Activated T-helper 1 cell treated with Interleukin-2 at 50 U/mL for 16 hours (primary cell): ENCODE measurements at places on chromosomes 5 and 9.

- DNase-seq, result no peak
Measured at GRCh38 chr9:98993570-98993945, 49.9 kb downstream of the COL15A1 start.

GRCh38 chr9:135991771-135992170, 30.6 kb upstream of the UBAC1 start:
- no peak for DNase-seq

DNA sequence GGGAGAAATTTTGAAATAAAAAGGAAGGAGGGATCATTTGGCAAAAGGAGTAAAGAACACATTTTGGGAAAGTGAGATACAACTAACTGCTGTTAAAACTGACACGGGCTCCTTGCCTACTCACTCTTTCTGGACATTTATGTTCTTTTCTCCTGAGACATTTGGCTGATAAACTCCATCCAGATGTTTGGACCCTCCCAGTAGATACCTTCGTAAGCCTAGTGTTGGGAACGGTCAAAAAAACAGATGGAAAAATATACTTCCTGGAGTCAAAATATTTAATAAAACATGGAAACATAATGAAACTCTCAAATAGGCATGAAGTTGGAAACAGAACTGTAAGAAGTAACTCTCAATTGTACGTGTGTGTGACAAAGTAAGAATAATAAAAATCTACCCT, 360.1 kb upstream of the RIOK2 start:
- no peak for DNase-seq

- DNase-seq, result peak; percentile 33
Measured at GRCh38 chr9:133782157-133783130, 44.3 kb upstream of the SARDH start.

- no peak for DNase-seq
Measured at GRCh38 chr5:17309462-17309861, 92.0 kb downstream of the BASP1 start.

DNA sequence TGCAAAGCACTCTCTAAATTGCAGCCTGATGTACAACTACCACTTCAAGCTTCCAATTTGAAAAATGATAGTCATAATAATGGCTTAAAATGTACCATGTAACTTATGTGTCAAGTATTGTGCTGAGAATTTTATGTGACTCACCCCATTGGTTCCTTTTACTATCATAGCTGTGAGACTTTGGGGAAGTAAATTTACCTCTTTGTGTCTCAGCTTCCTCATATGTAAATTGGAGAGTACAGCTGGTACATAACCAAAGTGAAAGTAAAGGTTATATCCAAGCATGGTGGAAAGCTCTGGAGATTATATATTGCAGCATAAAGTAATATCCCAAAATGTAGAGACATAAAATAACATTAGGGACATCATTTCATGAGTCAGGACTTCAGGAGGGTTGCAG, 2200.4 kb upstream of the C9orf72 start:
- DNase-seq, result no peak
